Left lobe of liver (tissue), 2 donors: ENCODE measurements at places on chromosomes 3 and 15. TPM values are rescaled to one million over a fixed set of nuclear protein-coding genes. Genes with fewer than 3 reads are reported as not detected.

DNA sequence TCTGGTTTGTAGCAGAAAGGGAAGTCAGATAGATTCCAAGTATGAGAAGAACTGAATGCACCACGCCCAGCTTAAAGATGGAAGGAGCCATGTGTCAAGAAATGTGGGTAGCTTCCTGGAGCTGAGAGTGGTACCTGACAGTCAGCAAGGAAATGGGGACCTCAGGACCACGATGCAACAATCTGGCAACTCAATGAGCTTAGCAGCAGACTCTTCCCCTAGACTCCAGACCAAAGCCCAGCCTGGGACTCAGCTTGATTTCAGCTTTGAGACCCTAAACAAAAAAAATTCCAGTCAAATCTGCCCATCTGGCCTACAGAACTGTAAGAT, 24.4 kb downstream of the MIX23 start:
- no peak for DNase-seq

GRCh38 chr15:73352082-73352481, 16.7 kb downstream of the HCN4 start:
- DNase-seq, result no peak

- DNase-seq, result no peak
Measured at GRCh38 chr3:60207905-60208304, 1043.3 kb downstream of the FHIT start.

DNA sequence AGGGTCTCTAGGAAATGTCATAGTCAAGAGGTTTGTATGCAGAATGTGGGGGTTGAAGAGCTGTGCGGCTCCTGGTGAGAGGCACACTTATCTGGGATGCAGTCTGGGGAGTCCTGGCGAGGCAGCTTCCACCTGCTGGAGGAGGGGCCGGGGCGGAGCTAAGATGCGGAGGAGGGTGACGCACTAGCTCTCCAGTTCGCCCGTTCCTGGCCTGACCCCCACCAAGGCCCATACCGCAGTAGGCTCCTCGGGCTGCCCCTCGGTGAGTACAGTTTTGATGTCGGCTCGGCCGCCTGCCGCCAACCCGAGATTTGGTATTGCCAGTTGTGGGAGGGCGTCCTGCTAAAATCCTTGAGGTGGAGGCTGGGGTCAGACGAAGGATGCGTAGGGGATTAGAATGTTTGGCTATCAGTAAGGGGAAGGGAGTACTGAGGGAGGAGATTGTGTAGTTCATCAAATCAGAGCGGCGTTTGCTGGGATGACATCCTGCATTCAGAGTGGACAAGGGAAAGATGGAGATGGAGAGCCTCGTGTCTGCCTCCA, at the start of gene SCG5:
TSS of gene SCG5 (plus strand) at position 194 of the 543 bp plus-strand sequence. CDS start 1,883 bp downstream, outside the sequence.
- DNase-seq, result no peak

DNA sequence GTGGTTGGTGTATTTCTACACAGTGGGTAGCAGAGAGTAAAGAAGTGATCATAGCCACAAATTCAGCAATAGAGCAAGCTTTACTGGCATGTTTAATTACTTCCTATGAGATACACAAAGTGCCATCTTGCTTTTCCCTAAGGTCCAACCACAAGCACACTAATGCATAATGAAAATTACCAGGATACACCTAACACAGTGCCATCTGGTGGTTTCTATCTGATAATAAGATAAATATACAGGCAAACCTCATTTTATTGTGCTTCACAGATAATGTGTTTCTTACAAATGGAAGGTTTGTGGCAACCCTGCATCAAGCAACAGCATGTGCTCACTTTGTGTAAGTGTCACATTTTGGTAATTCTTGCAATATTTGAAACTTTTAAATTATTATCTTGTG, 223.0 kb downstream of the NSUN3 start:
- no peak for DNase-seq

DNA sequence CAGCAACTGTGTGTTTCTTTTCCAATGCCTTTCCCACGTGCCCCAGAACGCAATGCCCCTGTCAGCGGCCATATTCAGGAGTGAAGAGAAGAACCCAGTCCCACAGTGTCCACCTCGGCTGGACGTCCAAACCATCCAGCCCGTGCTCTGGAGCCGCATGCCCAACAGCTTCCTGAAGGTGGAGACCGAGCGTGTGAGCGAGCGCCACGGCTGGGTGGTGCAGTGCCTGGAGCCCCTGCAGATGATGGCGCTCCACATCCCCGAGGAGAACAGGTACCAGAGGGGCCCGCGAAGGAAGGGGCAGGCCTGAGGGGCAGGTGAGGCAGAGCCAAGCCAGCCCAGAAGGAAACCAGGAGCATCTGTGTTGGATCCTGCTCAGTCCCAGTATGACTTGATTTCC, 308.1 kb upstream of the CHRM5 start:
- no peak for DNase-seq

DNA sequence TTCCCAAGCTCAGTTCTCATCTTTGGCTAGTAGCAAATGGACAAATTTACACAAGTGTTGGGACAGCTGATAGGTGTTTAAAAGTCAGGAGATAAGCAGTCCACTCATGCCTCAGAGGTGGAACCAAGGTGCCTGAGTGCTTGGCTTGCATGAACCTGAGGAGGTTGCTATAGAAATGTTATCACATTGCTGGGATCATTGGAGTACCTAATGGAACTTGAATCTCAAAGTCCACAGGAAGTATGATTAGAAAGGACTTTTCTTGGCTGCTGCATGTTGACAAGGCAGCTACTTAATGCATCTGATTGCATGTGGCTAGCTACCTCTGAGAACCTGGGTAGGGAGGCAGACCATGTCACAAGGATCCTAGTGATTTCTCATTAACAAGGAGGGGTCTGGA, 39.5 kb upstream of the C3orf80 start:
- DNase-seq, result no peak

DNA sequence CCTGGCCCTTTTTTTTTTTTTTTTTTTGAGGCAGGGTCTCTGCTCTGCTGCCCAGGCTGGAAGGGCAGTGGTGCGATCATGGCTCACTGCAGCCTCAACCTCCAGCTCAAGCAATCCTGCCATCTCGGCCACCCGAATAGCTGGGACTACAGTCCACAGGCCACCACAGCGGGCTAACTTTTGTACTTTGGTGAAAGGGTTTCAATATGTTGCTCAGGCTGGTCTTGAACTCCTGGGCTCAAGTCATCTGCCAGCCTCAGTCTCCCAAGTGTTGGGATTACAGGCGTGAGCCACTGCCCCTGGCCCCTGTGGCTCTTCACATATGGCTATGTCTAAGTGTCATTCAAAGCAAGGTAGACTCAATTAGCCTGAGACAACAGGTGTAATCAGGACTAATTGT, 8.8 kb upstream of the DPPA2 start:
- DNase-seq, result no peak

DNA sequence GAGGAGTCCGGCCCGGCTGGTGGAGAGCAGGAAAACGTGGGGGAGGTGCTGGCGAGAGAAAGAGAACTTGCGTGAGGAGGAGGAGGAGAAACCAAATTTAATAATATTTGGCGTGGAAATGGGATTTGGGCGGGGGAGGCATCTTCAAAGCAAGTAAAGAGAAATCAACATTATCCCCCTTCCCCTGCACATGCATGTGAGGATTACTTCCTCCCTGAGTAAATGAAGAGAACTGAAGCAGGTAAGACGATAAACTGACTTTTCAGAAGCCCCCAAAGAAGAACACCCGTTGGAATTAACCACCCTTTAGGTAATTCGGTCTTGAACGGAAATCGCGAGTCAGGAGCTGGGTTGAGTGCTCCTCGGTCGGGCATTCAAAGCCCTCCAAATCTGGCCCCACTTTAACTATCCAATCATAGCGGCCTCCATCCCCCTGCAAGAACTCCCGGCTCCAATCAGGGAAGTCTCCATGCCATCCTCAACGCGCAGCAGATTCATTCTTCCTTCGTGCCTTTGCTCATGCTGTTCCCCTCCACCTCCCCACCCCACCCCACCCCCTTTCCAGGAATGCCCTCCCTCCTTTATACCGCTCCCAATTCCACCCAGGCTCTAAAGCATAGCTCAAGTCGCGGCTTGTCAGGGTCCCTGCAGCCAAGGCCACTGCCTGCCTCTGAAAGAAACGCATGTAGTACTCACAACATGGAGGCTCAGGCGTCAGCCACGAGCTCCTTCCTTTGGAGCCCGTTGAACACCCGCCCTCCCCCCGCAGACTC, 545 bp upstream of the RFX7 start:
- peak; percentile 56 for DNase-seq

TM6SF1 gene
- total RNA-seq, result 0.81 TPM
